ENCODE measurements at places on chromosomes 4 and X.

DNA sequence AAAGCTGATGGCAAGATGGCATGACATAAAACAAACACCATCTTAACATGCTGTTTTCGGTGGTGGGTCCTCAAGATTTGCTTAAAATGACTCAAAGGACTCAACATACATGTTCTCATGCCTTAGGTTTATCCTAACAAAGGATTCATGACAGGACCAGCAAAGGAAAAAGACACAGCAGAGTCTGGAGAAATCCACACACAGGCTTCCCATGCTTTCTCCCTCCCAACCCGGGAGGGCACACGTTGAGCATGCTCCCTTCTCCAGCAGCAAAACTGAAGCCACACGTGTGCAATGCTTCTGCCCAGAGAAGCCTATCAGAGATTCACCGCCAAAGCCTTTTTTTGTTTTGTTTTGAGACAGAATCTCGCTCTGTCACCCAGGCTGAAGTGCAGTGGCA lies 39.9 kb downstream of the SAT1 start:
- DNase-seq: no peak

- DNase-seq: no peak
Observed at GRCh38 chrX:80223982-80224579, 196.2 kb upstream of the TENT5D start.

DNA sequence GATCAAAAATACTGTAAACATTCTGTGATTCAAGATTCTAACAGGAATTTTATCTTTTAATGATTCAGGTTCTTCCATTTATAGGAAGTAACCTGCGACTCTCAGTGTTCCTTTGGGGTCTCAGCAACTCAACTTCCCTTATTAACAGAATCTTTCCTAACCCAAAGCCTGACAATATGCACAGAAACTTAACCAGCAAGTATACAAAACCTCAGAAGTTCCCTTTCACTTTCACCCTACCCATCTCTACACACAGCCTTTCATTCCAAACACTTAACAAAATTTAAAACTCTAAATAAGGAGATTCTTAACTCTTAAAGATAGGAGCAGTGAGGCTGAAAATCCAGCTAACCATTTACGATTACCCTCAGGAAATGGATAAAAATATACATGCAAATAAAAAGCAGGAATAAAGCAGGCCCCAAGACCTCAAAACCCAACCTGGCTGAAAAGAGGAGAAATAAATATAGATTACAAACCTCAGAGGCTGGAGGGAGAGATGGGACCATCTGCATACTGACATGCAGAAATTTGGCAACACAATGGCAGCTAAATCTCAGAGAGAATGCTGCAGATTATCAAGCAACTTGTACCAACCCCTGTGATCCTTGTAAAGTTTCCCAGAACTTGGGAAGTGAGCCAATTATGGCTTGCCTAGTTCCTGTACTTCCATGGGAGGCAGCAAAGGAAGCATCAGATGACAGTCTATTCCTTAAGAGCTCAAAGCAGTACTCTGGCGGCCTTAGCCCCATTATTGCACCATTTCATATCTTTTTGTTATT lies 101.0 kb downstream of the ATP11C start:
- DNase-seq: no peak

GRCh38 chr4:4395849-4396627 lies 9.1 kb downstream of the NSG1 start:
- no peak for DNase-seq

DNA sequence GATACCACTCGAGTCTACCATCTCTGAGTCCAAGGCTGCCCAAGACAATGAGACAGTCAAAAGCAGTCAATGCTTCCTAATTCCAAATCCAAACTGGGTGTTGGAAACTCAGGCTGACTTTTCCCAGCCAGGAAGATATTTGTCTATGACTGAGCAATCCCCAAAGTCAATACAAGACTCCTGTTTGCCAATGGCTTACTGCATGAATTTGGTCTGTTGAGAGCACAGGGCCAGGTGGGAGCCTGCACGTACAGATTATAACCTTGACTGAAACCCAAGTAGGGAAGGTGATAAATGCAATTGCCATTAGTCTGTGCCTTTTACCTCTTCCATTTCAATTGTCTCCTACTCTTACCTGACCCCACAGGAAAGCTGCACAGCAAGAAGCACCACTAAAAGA lies 72.6 kb upstream of the PPARGC1A start:
- DNase-seq: no peak

GRCh38 chr4:5448221-5448620 lies 260.1 kb downstream of the EVC2 start:
- no peak for DNase-seq

DNA sequence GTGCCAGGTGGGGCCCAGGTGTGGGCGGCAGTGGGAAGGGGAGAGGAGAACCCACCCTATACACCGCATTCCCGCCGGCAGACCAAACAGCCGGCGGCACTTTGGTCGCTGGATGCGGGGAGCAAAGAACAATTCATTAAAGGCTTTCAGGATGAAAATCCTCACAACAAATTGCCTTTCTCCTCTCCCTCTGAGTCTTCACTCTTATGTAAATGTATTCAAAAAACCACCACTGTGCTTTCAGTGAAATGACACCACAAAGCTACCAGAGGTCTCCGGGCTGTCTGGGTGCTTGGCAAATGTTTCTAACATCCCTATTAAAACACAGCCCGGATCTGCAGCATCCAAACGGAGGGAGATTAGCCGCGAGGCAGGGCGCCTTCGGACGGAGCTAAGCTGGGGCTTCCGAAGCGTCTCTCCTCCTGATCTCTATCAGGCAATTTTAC lies 171.8 kb upstream of the TBL1X start:
- DNase-seq: no peak
